ELF-1 (cell line): ENCODE measurements at places on chromosomes 3 and 15.

- no peak for DNase-seq
These were observed 112.9 kb downstream of the CNTN4 start for GRCh38 chr3:2211568-2211967.

DNA sequence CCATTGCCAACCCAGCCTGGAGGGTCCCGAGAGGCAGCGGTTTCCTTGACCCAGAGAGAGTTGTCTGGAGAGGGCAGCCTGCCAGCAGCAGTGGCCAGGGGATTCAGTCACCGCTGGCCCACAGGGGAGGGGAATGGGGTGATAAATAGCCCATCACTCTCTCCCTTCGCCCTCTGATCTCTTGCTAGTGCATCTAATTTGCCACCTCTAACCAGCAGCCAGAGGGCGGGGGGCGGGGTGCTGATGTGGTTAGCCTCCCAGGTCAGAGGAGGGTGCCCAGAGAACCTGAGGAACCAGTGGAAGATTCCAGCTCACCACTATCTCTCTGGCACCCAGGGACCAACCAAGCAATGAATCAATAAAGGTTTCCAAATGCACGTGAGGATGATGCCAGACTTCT is 35.1 kb upstream of the SLC6A11 start:
- no peak for DNase-seq

DNA sequence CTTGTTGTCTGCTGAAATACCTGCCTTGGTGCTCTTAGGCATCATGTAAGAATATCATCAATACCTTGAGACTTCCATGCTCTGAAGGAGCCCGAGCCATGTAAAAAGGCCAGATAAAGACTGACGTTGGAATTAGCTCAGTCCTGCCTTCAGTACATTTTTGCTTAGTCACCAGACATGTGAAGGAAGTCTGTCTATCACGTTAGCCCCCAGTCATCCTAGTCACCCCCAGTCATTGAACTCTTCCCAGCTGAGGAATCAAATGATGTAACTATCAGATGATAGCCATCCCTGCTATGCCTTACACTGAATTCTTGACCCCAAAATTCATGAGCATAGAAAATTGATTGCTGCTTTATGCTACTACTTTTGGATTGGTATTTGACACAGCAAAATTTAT is 351.2 kb upstream of the SGO1 start:
- DNase-seq: no peak

DNA sequence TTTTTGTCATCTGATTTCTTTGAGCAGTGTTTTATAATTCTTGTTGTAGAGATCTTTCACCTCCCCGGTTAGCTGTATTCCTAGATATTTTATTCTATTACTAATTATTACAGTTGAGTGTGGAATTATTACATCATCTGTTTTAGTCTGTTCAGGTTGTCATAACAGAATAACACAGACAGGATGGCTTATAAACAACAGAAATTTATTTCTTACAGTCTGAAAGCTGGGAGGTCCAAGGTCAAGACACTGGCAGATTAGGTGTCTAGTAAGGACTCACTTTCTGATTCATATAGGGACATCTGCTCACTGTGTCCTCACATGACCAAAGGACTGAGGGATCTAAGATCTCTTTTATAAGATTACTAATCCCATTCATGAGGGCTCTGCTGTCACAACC is 121.3 kb upstream of the THBS1 start:
- DNase-seq: no peak

DNA sequence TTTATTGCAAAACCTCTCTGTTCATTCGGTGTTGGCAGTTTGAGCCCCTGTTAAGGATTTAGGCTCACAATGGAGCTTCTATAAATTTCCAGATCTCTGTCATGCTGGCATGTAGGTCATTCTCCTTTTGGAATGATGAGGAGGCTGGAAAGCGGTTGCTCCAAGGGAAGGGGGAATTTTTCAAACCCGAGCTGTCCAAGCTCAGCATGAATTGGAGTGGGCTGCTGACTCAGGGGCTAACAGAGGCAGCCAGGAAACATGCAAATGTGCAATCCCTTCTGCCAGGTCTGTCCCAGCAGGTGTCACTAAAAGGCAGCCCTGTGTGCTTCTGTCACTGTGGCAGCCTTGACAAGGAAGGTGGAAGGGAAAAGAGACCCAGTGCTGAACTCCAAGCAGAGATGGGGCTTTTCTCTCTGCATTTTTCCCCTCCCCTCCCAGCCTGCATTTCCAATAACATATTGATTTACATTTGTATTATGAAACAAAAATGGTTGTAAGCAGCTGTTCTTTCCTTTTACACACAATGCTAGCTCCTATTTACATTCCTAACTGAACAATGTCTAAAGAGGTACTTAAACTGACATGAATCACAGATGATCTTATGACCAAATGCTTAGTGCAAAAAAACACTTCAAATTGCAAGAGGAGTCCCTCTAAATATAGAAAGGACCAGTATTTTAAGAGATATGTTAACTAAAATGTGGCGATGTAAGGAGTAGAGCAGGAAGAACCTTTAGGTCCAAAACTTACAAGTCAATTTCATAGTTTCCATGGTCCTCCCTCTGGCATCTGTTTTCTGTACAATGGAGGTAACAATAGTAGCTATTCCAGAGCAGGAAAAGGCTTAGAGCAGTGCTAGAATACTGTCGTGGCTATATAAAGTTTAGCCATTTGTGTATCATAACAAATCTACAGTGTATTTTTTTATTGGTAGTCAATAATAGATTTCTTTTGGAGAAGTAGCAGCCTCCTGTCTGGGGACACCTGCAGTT is 84.5 kb upstream of the ATP10A start:
- peak; percentile 77 for DNase-seq

- DNase-seq: no peak
These were observed 162.5 kb downstream of the CADPS start for GRCh38 chr3:62712746-62713145.

DNA sequence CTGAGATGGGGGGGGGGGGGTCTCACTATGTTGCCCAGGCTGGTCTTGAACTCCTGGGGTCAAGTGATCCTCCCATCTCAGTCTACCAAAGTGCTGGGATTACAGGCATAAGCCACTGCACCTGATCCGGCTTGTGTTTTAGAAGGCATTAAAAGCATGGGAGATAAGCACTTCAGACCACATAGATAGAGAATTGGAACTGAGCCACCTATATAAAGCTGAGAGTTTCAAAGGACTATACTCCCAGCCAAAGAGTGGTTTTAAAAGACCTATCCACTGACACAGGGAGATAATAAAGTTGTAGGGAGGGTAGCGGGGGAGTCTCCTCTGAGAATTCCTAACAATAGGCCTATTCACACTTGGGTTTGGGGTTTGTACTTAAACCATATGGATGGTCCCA is 34.8 kb downstream of the DENND4A start:
- no peak for DNase-seq

DNA sequence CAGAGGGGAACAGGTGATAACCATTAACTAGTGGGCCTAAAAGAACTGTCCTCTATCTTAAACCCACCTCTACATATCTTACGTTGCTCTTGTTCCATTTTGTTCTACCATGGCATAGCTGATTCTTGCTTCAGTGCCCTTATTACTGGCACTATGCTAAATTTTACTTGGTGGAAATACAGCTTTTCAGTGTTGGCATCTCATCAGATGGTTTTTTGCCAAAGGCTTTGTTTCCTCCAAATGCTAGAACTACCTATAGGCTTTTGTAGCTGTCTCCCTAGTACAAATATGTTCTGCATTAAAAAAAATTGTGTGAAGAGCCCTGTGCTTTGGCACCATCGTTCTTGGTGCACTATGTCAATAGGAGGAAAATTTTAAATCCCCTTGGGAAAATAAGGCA is 145.0 kb upstream of the ZBTB20 start:
- no peak for DNase-seq

GRCh38 chr15:57859130-57859685 is 152.7 kb downstream of the POLR2M start:
- DNase-seq: no peak

DNA sequence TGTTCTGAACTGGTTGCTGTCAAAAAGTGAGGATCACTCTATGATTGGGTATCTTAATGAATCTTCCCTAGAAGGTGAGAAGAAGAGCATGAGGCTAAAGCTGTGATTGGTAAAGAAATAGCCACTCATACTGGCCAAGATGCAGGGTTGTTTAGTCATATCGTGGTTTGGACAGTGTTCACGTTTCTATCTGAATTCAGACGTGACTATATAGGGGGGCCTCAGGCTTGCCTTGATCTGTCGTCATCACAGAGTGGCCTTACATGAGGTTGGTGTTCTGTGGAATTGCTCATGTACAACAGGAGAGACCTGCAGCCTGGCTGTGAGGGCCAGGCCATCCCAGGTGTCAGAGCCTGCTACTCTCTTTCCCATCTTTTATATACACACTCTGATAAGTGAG is 12.4 kb downstream of the RTP2 start:
- no peak for DNase-seq
